ENCODE measurements at places on chromosomes 4 and X.

GRCh38 chrX:12526306-12526705, 264.9 kb upstream of the PRPS2 start:
- H3K27ac ChIP-seq: no peak overlapping the region
- no peaks in the 10 kb centered on the region for H3K36me3 ChIP-seq
- H3K4me1 ChIP-seq: no peaks in the 10 kb centered on the region
- H3K27me3 ChIP-seq: no peaks in the 10 kb centered on the region
- DNase-seq: no peak

DNA sequence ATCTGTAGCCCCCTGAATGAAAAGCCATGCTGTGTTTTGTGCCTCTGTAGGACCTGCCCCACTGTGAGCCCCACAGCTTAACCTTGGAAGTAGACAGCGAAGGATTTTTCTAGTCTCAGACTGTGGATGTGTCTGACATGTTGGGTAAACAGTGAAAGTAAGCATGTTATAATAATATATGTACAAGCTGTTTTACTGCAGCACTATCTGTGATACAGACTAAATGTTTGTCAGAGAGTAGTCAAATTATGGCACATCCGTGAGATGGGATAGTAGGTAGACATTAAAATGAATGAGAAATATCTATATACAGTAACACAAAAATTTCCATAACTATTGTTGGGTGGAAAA, 381.2 kb upstream of the NR3C2 start:
- no peak overlapping the region for H3K27ac ChIP-seq
- H3K4me1 ChIP-seq: no peaks in the 10 kb centered on the region
- H3K36me3 ChIP-seq: no peaks in the 10 kb centered on the region
- no peak for DNase-seq
- H3K27me3 ChIP-seq: no peaks in the 10 kb centered on the region

- H3K4me3 ChIP-seq: no peak overlapping the region
- H3K27ac ChIP-seq: no peak overlapping the region
- no peaks in the 10 kb centered on the region for H3K27me3 ChIP-seq
- no peak for DNase-seq
- H3K36me3 ChIP-seq: no peaks in the 10 kb centered on the region
Observed at GRCh38 chr4:30744386-30744785, 24.2 kb downstream of the PCDH7 start.

DNA sequence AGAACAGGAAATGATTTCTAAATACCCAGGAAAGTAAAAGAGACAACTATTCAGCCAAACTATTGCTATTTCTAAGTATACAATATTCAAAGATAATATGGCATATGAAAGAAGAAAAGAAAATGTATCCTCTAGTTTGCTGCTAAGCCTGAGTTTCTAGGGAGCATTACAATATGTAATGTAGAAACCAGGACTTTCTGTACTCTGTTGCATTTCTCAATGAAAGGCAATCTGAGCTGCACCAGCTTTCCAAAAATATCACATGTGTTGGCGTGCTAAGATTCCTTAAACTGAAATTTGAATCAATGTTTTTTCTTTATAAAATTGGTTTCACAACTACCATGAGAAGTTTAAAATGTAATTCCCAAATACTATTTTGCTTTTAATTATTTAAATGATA, 129.6 kb downstream of the ANK2 start:
- no peaks in the 10 kb centered on the region for H3K36me3 ChIP-seq
- no peaks in the 10 kb centered on the region for H3K27me3 ChIP-seq
- peak overlapping the region; percentile 26 for H3K27ac ChIP-seq

All from GM23248 (cell line).